ENCODE measurements at places on chromosomes 16 and 17. TPM values are rescaled to one million over a fixed set of nuclear protein-coding genes. Genes with fewer than 3 reads are reported as not detected.

Gene PRR35
- total RNA-seq, result 0.11 TPM

Gene TEKT5
- total RNA-seq, result 0.17 TPM

Gene RHBDL1
- total RNA-seq, result 0.26 TPM

Gene ITGA2B
- 1.1 TPM for total RNA-seq

Gene NPIPB2
- 1.5 TPM for total RNA-seq

Data from A549 treated with dexamethasone at 1 μM for 4 hours (cell line).